ENCODE measurements at places on chromosomes 1 and 21.
A peak's percentile ranks its signal among the peaks of the same experiment; 100 is the strongest.

GRCh38 chr1:47795102-47795501, 202.1 kb downstream of the TRABD2B start:
- no peak for DNase-seq

DNA sequence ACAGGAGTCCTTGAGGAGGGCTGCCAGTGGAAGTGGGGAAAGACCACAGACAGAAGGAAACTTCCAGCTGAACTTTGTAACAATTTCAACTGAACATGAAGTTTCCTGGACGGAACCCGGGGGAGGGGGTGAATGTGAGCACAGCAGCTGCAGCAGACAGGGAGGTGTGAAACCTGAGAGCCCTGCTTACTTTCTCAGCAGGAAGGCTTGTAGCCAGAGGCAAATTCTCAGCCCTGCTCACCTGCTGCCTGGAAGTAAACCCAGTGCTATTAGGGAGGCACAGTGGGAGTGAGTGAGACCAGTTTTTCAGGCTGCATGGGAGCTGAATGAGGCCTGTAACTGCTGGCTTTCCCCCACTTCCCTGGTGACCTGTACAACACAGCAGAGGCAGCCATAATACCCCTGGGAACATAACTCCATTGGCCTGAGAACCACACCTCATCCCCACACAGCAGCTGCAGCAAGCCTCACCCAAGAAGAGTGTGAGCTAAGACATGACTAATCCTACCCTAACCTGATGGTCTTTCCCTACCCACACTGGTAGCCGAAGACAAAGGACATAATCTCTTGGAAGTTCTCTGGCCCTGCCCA, 9.6 kb upstream of the SPRR2F start:
- peak; percentile 76 for DNase-seq

DNA sequence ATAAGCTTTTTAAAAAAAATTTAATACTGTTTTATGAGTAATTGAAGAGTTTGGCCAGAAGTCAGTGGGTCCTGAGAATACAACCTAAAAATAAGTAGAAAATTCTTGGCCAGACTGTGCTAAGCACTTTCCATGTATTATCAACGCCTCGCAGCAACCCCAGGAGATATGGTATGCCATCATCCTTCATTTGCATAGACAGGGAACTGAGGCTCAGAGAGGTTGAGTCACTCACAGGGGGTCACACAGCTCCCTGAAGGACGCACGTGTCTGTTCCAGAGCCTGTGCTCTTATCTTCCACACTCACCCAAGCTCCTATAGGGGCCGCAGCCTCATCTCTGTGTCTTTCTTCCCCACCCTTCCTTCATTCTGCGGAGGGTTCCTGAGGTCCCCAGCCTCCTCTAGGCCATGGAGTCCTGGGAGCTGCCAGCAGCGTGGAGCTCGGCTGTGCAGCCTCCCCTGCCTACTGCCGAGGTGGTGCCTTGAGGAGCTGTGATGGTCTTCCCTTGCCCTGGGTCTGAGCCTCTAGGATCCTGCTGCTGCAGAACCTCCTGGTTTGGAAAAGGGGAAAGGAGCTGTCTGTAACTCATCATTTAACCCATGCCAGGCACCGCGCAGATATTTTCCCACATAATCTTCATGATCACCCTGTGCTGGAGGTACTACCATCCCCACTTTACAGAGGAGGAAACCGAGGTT, 30.3 kb upstream of the ECE1 start:
- DNase-seq: no peak

DNA sequence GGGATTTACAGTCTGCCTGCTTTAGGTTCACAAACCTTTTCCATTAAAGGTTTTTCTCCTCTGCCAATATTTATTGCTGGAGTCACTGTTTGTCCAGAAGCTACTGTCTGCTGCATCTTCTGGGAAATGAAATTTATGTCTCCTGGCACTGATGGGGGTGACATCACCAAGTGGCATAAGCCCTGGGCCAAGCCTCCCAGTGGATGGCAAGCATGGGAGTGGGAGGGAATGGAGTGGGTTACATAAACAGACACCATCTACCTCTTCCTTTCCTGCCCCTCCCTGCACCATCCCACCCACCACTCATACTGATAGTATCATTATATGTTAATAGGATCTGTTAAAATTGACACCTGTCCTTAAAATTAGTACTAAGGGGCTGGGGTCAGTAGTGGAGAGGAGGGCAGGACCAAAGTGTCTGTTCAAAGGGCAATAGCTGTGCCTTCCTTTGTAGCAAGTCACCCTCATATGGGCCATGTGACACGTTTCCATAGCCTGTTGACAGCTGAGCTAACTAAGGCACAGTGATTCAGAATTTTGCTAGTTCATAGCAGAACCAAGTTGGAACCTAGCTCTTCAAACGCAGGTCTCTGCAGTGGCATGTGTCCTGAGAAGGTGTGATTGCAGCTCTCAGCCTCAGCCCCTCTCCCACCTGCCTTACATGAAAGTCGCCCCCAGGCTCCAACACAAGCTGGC, 71.0 kb downstream of the MAB21L3 start:
- no peak for DNase-seq

DNA sequence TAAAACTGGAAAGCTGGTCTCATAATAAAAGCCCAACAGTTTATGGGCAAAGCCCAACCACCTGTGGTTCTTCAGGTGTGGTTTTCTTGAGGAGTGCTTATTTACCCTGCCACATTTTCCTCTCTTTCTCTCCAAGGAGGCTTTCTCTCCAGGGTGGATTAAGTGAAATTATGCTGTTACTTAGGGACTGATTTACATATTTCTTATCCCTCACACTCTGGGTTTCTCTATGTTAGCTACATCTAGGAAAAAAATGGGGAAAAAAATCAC, 4.8 kb downstream of the TBX19 start:
- peak; percentile 41 for DNase-seq

DNA sequence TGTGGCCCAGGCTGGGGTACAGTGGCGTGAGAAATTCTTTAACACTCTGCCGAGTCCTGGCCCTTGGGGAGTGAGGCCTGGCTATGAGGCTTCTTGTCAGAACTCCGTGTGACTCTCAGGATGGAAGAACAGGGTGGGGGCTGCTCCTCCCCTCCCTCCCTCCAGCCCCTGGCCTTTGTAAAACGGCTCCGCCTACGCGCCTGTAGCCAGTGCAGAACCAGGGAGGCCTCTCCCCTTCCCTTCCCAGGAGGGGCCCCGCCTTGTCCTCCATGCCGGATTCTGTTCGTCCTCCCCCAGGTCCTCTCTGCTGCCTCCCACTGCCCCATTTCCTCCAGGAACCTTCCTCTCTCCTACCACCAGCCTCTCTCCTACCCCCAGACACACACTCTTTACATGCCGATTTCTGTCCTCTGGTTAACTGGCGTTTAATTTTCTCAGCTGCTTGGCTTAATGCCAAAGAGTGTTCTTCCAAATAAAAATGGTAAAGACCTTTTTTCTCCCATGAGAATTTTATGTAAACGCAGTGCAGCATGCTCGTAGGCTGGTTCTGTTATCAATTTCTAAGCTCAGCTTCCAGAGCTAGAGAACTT, 21.0 kb downstream of the PDE9A start:
- peak; percentile 72 for DNase-seq

DNA sequence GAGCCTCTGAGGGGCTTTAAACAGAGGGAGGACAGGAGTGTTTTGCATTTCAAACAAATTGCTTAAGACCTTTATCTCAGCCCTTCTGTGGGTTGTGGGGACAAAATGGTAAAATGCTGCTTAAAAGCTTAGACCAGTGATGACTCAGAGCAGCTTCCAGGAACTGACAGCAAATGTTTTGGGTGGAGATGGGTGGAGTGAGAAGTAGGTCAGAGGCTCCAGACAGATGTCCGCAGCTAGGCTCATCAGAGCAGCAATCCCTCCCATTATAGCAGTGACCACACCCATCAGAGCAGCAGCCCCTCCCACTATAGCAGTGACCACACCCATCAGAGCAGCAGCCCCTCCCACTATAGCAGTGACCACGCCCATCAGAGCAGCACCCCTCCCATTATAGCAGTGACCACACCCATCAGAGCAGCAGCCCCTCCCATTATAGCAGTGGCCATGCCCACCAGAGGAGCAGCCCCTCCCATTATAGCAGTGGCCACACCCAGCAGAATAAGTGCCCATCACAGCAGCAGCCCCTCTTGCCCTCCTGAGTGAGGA, 532.2 kb downstream of the MATN1 start:
- no peak for DNase-seq

DNA sequence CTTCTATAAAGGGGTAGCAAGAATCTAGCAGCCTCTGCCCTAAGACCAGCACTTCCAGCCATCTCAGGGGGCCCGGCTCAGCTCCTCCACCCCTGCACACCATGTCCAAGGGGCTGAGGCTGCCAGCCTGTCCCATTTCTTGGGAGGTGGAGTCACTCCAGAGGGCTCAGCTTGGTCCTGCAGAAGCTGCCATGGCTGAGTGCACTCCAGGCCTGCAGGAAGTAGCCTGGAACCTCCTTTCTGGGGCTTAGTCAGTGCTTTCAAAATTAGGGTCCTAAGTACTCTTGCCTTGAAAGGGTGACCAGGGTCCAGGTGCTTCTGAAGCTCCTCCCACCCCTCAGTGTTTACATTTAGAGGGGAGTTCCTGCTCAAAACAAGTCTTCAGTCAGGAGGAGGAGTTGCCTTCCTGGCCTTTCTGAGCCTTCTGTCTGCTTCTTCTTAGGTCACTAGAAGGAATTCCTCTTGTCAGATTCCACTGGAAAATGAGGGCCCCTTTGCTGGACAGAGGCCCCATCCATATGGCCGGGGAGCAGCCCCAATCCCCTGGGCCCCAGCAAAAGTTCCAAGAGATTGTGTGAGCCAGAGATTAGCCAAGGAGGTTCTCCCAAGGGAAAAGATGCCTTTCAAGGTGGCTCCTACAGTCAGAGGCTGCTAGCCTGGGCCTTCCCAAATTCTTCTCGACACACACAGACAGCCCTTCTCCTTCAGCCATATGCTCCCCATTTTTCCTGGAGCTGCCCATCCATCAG, 128.1 kb upstream of the VAMP3 start:
- no peak for DNase-seq

DNA sequence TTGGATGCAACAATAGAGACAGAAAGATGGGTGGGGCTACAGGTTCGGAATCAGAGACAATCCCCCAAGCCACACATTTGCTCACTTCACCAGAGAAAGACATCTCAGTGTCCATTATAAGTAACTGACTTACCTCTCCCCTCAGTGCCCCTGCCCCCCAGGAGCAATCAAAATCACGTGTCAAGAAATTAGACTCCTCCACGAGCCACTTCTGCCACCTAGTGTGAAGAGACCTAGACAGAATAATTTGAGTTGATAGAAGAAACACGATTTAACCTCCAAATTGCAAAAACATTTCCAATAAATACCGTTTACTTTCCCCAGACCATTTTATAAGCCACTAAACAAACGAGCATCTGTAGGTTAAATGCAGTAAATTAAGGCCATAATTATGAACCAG, 123.2 kb downstream of the SLC30A10 start:
- DNase-seq: no peak

- DNase-seq: peak; percentile 81
These were observed 31.1 kb downstream of the ALG14 start for GRCh38 chr1:95041491-95042165.

GRCh38 chr1:75394386-75395139, 216.4 kb downstream of the SLC44A5 start:
- no peak for DNase-seq

DNA sequence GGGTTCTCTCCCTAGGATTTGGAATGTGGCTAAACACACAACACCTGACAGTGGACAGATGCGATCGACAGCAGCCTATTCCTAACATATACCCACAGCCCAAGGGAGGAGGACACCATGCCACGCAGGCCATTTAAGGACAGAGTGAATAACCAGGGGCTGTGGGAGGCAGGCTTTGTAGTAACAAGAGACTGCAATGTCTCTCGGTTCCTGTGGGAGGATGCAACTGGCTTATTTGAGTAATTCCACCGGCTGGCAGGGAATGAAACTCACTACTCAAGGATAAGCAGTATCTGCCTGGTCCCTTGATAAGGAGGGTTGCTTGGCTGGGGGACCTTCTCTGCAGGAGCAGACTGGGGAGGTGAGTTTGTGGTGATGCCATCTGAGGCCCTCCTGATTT, 109.6 kb downstream of the PCP4 start:
- DNase-seq: peak; percentile 40

- no peak for DNase-seq
These were observed 22.2 kb upstream of the SLC5A9 start for GRCh38 chr1:48200166-48200900.

GRCh38 chr1:169809370-169810095, 14.8 kb upstream of the METTL18 start:
- DNase-seq: peak; percentile 17

DNA sequence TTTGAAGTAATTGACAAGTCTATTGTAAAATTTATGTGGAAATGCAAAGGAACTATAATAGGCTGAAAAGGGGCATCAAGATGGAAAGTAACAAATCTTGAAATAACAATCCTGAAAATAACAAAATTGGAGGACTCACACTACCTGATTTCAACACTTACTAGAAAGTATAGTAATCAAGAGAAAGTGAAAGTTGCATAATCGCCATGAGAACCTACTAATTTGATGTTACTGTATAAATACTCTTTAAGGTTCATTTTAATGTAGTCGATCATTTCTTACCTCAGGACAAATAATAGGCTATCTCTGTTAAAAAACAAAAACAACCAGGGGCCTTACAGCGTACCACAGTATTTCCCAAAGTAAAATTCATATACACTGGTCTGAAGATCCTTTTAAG, 71.7 kb downstream of the EDEM3 start:
- no peak for DNase-seq

DNA sequence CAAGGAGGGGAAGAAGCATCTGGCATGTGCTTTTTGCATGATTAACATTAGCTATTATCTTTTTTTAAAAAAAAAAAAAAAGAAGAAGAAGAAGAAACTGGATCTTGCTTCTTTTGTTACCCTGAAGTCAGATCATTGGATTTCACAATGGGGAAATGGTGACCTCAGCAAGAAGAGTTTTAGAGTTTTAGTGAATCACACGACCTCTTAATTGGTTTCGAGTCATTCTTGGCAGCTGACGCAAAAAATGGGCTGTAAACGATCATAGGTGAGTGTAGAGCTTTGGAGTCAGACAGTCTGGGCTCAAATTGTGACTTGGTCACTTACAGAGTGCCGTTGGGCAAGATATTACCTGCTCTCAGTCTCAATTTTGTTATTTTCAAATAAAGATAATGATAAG, 33.3 kb upstream of the PGBD5 start:
- no peak for DNase-seq

DNA sequence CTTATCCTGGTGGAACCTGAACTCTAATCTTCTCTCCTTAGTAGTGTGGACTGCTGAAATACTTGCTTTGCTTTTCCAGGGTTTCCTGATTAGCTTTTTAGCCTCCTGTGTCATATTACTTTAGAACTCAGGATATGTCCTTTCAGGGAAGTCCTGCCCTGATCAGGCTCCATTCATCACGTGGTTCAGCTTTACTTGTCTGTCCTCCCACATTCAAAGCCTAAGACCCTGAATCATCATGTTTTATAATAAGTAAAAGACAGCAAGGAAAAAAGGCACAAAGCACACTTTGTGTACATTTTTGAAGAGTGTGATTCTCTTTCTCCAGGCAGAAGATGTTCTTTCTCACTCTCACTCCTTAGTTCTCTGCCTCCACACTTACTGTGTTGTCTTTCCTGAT, 70.6 kb downstream of the PATJ start:
- no peak for DNase-seq

DNA sequence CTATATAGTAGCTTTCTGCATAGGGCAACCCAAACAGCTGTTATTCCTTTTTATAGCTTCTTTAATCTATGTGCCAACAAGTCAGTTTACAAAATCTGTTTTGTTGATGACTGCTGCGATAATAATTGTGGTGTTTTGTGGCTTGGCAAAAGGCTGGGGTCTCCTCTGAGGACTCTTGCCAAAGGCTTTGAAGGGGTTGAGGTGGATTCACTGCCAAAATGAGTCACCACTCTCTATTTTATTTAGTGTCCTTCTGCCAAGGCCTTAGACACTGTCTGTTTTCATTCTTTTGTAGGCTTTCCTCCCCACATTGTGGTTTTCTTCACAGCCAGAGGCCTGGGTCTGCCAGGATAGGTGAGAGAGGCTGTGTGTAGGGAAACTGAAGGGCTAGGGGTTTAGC, 161.8 kb downstream of the NFIA start:
- DNase-seq: no peak
